ENCODE measurements at places on chromosomes 6 and 20.
A peak's percentile ranks its signal among the peaks of the same experiment; 100 is the strongest.

DNA sequence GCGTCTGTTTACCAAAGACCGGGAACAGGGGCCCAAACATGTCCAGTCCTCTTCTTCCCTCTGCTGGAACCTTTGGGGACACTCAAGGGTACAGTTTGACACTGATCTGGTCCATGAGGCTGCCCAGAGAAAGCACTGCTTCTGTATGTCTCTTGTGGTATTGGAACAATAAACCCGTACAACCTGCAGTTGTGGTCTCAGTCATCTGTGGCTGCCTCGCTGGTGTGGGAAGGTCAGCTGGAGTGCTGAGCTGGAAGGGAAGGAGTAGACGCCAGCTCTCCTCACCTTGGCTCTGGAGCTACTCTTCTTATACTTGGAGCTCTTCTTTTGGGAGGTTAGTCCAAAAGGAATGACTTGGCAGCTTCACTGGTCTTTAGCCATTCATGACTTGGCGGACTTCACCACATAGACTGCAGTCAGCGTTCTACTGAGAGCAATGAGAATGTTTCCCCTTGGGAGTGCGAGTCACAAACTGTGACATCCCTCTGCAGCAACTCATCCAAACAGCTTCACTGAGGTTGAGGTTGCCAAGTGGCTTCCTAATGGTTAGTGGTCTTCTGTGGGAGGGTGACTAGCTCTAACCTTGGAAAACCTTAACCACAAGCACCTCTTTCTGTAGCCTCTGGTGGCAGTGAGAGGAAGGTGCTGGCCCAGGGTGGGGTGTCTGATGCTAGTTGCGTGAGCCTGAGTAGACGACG, 81.2 kb downstream of the ASXL1 start:
- peak; percentile 47 for DNase-seq

DNA sequence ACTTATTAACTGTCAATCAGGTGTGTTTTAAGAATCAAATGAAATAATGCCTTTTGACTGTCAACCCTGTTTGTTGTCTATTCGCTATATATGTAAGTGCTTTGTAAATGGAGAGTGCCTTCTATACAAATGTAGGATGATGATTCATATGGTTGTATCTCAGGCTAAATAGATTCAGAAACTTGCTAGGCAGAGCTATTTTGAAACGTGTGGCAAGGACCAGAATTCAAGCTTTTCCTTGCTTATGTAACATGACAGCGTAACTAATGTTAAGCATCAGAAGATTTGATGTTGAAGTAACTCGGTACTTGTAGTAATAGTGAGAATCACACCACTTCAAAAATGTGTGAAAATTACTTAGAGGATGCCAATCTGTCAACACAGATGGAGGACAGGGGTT, 3.4 kb downstream of the OGFRL1 start:
- DNase-seq, result no peak

DNA sequence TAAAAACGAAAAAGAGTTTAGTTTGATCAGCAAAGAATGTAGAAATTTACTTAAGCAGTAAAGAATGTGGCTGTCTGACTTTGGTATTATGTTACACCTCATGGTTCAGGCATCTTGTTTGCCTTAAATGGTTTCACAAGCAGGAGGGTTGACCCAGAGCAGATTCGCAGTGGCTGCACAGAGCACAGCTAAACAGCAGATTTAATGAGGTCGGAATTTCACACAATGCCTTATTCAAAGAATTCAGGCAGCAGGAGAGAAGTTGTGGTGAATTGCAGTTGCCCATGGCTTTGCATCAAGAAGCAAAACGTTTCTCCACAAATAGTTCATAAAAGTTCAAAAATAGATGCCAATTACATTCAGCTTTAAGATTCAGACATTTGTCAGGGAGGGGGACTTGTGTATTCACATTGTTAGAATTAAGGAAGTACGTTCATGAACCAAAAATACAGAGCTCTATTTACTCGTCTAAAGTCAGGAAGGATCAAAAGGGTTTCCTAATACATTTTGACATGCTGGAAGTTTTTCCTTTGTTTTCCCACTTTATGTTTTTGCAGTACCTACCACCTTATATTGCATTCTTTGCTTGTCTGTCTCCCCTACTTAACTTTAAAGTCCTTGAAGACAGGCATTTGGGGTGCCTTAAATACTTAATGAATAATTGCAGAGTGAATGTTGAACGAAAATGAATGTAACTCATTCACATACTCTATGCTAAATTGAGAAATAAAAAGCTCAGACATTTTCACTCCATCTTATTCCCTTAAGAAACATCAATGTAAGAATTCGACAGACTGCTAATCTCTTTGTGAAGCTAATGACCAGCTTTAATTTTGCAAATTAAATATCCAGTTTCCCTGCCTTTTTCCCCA, 1163.6 kb upstream of the CITED2 start:
- peak; percentile 100 for DNase-seq

DNA sequence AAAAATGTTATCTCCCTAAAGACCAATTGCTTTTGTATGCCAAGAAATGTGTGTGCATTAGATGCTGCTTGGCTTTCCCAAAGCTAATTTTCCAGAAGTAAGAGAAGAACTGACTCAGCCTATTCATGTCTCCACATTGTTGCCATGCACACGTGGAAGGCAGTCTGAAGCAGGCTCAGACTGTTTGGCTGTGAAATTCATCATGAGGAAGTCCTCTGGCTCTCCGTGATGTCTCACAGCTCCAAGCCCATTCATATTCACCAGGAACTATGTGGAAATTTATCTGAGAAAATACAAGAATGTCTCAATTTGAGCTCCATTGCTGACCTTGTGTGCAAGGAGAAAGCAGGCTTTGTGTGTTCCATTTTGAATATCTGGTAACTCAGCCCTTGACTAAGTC, 1022.2 kb upstream of the GJE1 start:
- DNase-seq, result no peak

GRCh38 chr6:13194852-13195251, 133.5 kb downstream of the TBC1D7 start:
- peak; percentile 47 for DNase-seq

GRCh38 chr6:169589699-169590257, 112.1 kb downstream of the WDR27 start:
- DNase-seq, result peak; percentile 64

DNA sequence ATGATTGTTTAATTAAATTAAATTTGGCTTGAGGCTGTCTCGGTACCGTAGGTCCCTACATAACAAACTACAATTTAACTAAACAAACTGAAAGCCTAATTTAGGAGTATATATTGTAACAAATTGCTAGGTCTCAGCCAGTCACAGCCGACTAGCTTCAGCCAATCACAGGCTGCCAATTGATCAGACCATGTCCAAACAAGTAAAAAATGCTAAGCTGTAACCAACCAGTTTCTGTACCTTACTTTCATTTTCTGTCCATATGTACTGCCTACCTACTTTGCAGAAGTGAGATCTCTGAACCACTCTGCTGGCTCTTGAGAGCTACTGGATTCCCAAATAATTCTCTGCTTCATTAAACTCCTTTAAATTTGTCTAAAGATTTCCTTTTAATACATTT, 648.0 kb upstream of the GJE1 start:
- no peak for DNase-seq

DNA sequence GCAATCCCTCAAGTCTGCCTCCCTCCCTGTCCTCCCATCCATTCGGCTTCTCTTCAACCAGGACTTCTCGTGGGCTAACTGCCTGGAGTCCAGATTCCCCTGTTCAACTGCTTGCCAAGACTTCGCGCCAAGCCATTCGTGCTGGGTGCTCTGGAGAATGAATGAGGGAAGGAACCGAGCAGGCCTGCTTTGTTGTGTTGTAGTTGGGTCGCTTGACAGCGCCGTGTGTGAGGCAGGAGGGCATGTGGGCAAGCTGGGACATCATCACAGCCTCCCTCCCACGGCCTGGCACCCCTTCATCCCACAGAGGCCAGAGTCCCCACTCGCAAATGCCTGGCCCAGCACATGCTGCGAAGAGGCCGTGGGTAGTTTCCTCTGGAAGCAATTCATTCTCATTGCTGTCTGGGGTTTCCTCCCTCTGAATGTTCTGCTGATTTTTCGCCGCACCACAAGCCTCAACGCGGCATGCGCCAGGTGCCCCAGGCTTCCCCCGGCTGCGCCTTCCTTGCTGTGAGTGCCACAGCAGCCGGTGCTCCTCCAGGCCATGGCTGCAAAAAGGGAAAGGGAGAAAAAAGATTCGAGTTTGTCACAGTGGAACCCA, 336.0 kb downstream of the QKI start:
- DNase-seq, result no peak

DNA sequence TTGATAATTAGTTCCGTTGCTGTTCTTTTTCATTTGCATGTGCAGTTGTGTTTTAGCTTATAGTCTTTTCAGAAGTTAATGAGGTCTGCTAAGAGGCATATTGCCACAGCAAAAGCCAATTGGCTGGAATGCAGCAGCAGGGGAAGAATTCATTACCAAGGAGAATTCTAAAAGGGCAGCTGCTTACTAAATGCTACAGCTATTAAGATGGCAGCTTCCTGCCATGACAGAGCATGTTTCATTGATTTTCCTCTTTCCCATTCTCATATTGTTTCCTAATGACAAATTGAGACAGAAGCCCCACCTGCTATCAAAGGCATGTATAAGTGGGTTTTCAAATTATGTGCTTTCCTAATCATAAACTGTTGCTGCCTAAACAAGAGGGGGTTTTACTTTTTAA, 66.6 kb downstream of the CLVS2 start:
- no peak for DNase-seq

DNA sequence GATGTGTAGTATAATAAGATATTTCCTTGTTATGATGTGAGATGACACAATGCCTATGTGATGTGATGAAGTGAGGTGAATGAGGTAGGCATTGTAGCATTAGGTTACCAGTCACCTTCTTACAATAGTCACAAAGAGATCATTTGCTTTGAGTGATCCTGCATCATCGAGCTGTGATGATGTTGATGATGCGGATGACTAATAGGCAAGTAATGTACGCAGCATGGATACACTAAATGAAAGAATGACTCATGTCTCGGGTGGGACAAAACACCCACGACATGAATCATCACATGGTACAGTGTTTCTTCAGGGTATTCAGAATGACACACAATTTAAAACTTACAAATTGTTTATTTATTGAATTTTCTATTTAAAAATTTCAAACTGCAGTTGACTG, 806.3 kb upstream of the GJE1 start:
- peak; percentile 92 for DNase-seq

DNA sequence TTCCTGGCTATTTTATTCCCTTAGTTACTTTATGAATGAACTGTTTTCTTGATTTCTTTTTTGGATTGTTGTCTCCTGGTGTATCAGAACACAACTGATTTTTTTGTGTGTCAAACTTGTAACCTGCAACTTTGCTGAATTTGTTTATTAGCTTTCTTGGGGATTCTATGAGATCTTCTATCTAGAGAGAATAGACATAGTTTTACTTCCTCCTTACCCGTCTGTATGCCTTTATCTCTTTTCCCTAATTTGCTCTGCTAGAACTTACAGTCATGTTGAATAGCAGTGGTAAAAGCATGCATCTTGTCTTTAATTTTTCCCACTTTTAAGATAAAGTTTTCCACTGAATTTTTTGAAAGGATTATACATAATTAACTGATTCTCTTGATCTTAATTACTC, 13.2 kb downstream of the RNF146 start:
- no peak for DNase-seq

DNA sequence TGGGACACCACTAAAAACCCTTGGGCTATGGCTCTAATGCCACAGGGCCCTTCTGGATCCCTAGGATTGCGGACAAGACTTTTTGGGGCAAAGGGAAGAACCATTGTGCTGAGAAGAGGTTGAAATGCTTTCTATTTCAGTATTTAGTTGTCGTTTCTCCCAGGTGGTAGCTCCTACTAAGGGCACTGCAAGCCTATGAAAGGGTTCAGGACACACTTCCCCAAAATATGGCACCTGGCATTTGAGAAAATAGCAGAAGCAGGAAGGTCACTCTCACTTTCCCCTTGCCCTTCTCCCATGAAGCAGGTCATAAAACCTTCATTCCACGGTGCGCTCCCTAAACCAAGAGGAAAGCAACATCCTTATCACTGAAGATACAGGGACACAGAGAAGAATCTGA, 125.4 kb upstream of the GPR6 start:
- no peak for DNase-seq

- no peak for DNase-seq
Observed at GRCh38 chr6:42276034-42276890, 58.6 kb upstream of the MRPS10 start.

- no peak for DNase-seq
Observed at GRCh38 chr6:158816329-158816728, 2.8 kb downstream of the EZR start.

- no peak for DNase-seq
Observed at GRCh38 chr6:20744911-20745557, 210.8 kb downstream of the CDKAL1 start.

DNA sequence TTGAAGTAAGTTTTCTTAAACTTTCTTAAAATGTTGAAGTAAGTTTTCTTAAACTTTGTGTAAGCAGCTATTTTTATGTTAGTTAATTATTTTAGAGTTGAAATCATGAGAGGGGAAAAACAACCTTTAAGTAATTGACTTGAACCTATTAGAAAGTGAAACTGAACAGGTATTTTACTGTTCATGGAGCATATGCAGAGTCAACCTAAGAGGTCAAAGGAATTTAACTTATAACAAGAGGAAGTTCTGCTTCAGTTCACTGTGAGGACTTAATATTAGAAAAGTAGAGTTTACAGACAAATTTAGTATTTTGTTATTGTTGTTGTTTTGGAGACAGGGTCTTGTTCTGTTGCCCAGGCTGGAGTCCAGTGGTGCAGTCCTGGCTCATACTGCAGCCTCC, 38.0 kb downstream of the CDYL start:
- no peak for DNase-seq

DNA sequence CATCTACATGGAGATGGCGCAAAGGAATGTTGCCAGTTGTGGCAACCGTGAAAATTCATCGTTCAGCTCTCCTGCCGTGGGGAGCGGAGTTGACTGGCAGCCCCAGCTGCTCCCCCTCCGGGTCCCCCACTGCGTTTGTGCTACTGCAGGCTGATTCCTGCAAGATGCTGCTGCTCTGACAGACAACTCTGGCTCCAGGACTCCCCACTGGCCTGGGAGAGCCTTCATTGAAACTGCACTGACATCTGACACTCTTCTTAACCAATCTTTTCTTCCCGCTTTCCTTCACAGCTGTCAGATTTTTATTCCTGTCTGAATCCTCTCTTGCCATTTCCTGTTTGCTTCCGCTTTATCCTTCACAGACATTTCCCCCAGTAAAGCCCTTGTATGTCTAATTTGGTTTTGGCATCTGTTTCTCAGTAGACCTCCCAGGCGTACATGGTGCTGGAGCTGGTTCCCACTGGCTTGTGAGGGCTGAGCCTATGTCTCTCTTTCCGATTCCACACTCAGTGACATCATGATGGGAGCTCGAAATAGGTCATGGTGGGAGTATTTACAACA, 9.5 kb upstream of the ATRN start:
- peak; percentile 2 for DNase-seq

- no peak for DNase-seq
Observed at GRCh38 chr20:14375416-14375985, 38.1 kb upstream of the FLRT3 start.

- DNase-seq, result no peak
Observed at GRCh38 chr6:129353067-129353466, 356.9 kb downstream of the ARHGAP18 start.

Data from fibroblast of skin of left quadriceps (primary cell).